ENCODE measurements at places on chromosomes 5 and 9.

DNA sequence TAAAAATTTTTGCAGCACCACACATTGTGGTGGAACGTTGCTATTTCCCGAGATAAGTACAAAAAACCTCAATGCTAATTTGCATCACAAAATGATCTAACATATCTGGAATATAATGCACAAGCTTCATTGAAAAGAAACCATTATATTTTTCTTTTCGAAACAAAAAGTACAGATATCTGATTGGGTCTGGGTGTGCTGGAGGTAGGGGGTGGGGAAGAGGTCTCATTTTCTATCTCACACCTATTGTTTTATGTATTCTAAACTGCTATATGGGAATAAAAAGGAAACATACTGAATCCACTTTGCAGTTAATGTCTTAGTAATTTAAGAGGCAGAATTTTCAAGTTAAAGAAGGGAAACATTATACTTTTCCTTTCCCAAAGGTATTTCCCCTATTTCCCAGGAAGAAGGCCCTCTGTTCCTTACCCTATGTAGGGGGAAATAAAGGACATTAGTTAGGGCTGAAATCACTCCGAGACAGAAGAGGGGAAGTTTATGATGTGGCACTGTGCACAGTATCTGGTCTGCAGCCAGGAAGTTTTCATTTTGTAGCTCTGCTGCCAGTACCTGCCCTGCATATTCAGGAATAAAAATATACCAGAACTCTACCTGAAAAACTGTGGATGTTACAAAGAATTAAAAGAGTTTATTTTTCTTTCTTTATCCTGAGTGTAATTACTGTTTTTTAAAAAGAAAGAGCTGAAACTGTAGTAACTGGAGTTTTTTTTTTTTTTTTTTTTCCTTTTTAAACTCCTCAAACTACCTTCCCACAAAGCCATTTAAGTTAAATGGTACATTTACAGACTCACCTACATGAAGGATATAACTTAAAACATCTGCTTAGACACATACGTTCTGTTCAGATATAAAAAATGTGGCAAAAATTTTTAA lies 7.4 kb downstream of the MEF2C start:
- no peak for DNase-seq

DNA sequence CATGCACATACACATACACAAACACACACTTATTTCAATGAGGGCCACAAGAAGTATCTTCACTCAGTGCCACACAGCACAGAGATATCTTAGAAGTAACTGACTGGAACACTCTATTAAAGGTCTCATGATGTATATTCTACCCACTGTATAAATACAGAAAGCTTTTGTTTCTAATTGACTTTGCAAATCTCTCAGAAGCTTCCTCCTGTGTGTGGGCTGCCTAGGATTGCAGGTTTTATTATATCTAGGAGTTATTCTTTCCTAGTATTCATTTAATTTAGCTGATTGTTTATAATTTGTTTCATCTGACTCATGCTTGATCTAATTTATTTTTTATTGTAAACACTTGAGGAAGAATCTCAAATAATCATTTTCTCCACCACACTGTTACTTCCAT lies 262.4 kb upstream of the ACTBL2 start:
- DNase-seq = no peak

DNA sequence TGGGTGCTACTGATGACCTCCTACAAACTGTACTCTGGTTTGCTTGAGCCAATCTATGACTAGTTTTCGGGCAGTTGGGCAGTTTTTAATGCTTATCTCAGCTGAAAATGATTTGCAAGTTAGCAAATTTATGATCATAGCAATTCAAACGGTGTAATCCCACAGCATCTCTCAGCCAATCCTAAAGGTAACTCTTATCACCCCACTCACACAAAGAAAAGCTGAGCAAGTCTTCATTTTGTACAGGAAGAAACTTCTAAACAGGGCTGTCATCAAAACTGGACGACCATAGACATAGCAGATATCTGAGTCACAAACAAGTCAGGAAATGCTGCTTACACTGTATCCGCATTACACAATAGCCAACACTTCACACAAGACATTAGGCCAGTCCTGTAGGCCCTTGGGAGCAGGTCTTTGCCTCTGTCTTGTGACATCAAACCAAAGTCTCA lies 2.6 kb upstream of the ENC1 start:
- DNase-seq = no peak

DNA sequence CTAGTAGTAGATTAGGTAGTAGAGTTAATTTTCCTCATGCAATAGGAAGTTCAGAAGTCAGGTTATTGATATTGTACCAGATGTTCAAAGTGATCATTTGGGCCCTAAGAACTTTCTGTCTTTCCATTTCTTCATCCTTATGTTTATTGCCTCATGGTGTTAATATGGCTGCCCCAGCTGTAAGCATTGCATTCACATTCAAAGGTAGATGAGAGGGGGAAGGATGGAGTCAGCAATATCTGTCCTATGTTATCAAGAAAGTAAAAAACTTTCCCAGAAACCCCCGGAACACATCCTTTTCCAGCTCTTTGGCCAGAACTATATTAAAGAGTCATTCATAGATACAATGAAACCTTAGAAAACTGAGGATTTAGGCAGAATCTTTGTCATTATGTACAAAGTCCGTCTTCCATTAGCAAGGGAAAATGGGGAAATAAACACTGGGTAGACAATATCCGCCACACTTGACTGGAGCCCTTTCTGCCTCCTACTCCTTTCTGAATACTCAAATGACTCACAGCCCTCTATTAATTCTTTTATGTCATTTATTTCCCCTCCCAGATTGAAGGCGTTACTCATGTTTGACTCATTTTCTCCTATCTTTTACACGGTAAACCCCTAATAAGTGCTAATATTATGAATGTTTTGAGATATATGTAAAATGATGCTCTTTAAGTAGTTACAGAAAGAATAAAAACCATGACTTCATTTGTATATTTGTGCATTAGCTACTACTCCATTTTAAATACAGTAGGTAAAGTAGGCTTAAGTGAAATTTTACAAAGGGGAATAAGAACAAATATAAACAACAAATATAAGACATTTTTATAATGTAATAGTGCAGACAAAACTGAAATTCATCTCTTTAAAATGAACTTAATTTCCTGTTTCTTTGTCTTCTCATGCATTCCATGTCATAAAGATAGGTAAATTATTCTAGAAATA lies 127.6 kb downstream of the SLF1 start:
- no peak for DNase-seq

DNA sequence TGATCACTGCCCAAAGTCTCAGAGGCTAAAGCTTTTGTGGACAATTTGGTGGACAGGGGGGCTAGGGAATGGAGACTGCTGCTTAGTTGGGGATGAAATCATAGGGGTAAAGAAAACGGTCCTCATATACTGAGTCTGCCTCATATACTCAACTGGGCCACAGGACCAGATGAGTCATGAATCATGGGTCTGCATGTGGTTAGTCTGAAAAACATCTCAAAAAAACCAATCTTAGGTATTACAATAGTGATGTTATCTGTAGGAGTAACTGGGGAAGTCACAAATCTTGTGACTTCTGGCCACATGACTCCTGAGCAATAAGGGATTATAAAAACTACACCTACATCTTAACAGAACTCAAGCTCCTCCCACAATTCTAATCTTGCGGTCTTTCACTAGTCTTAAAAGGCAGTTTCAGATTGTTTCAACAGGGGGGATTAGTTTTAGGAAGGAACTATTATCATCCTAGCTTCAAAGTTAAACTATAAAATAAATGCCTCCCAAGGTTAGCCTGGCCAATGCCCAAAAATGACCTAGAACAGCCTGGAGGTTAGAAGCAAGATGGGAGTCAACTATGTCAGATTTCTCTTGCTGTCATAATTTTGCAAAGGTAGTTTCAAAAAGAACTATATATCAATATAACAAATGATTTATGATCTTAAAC lies 17.5 kb downstream of the TMEM161B start:
- DNase-seq = peak; percentile 43

- no peak for DNase-seq
Measured at GRCh38 chr9:89788434-89788833, 183.6 kb downstream of the GADD45G start.

DNA sequence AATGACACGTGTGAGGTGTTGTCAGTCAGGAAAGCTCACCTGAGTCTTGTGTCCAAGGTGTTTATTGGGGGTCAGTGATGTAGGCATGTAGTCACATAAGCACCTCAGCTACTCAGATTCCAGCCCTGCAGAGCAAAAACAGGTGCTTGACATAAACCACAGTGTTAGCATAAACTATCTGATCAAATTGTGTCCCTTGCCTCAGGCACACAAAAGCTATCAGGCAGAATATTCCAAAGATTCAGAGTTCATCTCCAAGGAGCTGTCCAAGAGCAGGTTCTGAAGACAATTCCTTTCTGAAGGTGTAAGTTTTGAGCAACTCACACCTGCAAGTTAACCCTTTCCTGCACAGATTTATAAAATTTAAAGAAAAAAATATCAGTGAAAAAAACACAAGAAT lies 102.2 kb upstream of the ITGA1 start:
- no peak for DNase-seq

GRCh38 chr5:84092738-84093137 lies 291.9 kb downstream of the EDIL3 start:
- DNase-seq = no peak

- no peak for DNase-seq
Measured at GRCh38 chr9:82531795-82532194, 531.1 kb downstream of the RASEF start.

GRCh38 chr5:14472986-14473567 lies 108.5 kb upstream of the OTULINL start:
- DNase-seq = no peak

GRCh38 chr5:39906146-39906545 lies 481.4 kb upstream of the DAB2 start:
- DNase-seq = no peak

DNA sequence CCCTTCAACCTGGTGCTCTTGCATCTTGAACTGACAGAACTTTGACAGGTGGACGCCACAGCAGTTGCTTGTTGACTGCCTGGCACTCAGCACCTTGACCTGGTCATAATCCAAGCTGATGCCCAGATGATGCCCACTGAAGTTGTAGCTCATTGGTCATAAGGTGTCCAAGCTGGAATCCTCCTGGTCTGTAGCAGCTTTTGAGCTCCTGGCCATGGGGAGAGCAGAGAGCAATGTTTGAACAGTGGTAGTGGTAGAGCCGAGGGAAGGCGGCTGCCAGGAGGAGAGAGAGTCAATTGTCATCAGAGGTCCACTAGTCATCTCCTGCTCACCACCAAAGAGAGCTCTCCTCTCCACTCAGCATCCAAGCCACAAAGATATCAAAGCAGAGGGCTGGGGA lies 23.3 kb downstream of the CSF2 start:
- no peak for DNase-seq

DNA sequence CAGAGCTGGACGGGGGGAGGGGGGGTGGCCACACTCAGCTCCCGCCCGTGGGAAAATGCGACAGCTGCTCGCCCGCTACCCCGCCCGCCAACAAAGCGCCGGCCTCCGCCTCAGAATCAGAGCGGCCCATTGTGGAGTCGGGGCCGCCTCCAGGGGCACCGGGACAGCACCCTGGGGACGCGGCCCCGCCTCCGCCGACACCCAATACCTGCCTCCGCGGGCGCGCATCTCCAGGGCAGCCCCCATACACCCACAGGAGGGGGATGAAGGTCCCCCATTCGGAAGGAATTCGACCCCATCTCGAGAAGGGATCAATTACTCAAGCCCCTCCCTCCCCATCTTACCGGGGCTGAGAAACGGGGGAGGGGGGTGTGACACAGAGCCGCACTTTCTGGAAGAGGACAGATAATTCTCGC lies 1.3 kb downstream of the NOTCH1 start:
- peak; percentile 80 for DNase-seq

DNA sequence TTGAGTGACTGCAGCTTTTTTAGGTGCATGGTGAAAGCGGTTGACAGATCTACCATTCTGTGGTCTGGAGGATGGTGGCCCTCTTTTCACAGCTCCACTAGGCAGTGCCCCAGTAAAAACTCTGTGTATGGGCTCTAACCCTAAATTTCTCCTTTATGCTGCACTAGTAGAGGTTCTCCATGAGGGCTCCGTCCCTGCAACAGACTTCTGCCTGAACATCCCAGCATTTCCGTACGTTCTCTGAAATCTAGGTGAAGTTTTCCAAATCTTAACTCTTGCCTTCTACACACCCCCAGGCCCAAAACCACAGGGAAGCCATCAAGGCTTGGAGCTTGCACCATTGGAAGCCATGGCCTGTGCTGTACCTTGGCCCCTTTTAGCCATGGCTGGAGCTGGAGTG lies 1898.1 kb upstream of the NUDT12 start:
- DNase-seq = no peak
